ENCODE measurements at places on chromosomes 11 and 22.
A peak's percentile ranks its signal among the peaks of the same experiment; 100 is the strongest.

DNA sequence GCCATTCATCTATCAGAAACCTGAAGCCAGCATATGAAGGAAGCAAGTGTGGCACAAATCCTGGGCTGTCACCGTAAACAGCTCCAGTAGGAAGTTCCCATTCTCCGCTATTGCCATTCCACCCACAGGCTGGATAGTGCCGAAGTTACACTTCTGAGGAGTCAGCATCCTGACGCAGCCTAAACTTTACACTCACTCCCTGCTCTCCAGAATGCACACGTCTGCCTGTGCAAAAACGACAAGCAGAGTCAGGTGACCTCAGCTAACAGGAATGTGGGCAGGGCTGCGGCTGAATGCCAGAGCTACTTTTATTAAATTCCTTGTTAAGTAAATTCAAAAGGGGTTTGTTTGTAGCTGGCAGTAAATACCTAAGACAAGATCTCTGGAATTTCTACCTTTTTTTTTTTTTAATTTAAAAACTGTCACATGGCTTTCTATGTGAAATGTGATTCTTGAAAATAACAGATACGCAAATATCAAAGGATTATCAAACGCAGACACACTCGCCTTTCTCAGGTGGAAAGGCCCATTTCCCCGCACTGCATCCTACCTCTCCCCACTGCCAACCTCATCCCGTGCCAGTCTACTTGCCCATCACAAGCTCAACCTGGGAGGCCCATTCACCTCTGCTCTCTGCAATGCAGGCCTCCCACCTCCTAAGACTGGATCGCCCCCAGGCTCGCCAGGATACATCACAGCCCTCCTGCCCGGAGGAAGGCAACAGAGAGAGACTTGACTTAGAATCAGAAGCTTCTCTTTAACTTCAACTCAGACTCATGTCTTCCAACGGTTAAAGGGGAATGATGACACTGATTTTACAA, 33.5 kb downstream of the NFRKB start:
- no peak for DNase-seq

DNA sequence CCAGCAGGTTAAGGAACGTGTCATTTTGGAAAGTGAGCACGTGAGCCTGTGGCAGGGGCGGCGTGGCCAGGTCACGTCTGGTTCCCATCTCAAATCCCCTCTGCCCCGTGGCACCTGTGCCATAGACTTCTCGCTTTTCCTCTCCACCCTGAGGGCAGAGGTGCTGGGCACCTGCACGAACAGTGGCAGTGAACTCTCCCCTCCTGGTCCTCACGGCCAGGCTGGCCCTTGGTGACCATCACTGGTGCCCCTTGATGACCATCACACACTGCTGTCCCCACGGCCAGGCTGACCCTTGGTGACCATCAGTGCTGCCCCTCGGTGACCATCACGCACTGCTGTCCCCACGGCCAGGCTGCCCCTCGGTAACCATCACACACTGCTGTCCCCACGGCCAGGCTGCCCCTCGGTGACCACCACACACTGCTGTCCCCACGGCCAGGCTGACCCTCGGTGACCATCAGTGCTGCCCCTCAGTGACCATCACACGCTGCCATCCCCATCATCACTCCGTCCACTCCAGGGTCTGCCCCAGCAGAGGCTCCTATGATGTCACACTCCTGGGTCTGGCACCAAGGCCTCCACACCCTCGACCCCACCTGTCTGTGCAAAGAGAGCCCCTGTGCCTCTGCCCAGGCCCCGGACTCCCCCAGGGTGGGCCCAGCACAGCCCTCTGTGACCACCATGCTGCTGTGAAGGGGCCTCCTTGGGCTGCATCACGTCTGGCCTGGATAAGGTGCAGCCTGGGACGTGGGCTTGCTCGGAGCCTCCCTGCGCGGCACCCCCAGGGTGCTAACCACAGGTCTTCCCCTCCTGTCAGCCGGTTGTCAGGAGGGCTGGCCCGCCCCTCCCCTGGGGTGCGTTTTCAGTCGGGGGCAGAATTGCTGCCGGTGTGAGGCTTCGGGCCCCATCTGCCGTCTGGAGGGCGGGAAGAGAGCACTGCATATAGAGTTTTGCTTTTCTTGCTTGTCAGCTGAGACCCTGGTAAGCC, 738.6 kb downstream of the BRD1 start:
- DNase-seq: no peak

GRCh38 chr11:122723576-122723975, 68.1 kb downstream of the UBASH3B start:
- peak; percentile 54 for DNase-seq

DNA sequence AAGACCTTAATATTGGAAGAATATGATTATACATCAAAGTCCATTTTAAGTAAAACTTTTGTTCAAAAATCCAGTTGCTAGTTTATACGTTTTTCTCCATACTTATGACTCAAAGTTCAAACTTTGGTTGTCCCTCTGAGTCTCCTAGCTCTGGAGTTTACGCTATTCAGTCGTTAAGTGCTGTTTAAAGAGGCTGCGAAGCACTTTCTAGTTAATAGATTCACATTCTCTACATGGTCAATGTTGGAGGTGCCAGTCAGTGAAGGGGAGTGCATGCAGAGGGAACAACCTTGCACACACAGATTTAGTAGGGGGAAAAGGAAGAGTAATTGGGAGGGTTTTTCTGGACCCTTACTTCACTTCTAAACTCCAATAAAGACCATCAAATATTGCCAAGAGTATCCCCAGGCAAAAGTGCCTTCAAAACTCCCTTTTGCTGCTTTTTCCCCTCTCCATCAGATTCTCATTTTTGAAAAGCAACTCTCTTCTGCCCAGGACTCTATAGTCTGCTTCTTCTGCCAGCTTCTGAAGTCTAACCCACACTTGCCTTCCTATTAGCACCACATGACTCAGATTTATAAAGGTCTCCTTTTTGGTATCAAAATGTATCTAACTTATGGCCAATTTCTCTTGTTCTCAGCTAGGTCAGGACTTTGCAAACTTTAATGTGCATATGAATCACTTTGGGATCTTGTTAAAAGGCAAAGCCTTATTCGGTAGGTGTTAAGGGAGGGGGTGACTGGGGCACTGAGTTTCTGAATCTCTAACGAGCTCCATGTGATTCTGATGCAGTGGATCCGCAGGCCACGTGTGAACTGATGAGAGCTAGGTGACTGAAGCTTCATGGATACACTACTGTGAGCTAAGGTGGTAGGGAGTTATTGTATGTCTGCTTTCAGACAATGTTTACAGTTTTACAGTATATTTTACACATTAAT, 96.2 kb upstream of the MTMR2 start:
- DNase-seq: no peak

DNA sequence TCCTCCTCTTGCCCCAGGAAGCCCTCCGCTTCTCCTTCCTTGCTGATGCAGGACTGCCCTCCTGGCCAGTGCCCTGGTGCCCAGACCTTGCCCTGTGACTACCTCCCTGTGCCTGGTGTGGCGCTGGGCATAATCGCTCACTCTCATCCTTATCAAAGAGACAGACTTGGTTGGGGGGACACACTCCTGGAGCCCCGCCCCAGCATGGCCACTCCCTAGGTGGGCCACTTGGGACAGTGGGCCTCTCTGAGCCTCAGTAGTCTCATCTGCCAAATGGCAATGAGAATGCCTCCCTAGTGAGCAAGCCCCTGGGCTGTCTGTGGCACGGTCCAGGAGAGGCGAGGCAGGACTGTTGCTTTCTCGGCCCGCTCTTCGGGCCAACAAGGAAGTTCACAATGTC, 72.7 kb upstream of the TSPAN18 start:
- DNase-seq: no peak

GRCh38 chr11:13388741-13389140, 74.3 kb downstream of the BTBD10 start:
- DNase-seq: no peak

DNA sequence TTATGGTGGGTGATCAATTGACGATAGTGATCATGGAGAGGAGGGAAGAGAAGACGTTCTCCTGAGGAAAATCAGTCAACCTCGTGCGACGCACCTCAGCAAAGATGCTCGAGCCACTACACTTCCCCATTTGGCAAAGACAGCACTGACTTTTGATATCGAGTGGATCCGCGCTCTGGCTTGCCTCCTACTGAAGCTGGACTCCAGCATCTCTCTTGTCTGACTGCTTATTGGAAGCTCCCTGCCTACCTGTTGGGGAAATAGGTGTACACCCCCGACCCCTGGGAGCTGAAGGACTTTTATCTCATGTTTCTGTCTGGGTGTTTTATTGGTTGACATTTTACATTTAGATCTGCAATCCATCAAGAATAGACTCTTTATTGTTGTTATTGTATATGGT, 476.8 kb upstream of the B3GAT1 start:
- DNase-seq: no peak

DNA sequence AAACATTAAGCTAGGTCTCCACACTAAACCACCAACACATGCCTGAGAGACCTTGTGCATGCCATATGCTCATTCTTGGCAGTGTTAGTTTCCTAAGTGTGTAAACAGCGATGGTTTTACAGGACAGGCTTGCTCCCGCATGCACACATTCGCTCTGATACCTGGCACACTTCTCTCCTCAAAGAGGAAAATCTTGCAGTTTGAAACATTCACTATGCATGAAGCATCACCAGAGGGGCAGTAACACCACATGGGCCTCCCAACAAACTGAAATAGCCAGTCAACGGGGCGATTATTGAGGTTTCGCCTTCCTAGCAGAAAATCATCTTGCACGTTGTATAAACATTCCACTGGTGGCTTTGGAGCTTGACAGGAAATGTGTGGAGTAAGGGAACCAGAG, 52.6 kb downstream of the ABTB2 start:
- no peak for DNase-seq

GRCh38 chr11:75208446-75208845, 32.1 kb upstream of the TPBGL start:
- DNase-seq: no peak

DNA sequence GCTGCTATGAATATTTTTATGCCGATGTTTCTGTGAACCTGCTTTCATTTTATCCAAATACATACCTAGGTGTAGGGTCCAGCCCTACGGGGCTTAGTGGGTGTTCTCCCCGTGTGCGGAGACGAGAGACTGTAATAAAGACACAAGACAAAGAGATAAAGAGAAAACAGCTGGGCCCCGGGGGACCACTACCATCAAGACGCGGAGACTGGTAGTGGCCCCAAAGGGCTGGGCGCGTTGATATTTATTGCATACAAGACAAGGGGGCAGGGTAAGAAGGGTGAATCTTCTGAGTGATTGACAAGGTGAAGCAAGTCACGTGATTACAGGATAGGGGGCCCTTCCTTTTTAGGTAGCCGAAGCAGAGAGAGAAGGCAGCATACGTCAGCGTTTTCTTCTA, 920.1 kb downstream of the BRD1 start:
- DNase-seq: no peak

GRCh38 chr11:1656670-1657069, 27.1 kb downstream of the KRTAP5-5 start:
- no peak for DNase-seq

GRCh38 chr22:45526281-45526680, 23.6 kb downstream of the FBLN1 start:
- no peak for DNase-seq

- DNase-seq: no peak
Measured at GRCh38 chr11:94638902-94639373, 71.8 kb downstream of the PIWIL4 start.

DNA sequence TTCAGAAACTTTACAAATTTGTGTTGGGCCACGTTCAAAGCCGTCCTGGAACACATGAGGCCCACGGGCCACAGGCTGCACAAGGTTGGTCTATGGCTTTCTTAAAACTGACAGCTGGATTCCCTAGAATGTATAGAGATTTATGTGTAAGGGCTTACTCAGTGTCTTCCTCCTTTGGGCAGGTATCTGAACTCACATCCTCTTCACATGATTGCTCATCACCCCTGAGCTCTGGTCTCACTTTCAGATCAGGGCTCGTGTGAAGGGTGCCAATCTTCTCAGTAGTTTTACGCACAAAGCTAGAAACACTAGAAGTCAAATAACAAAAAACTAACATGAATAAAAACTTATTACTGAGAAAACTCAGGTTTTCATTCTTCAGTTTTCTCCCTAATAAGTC, 27.1 kb downstream of the HPS5 start:
- DNase-seq: no peak

- peak; percentile 61 for DNase-seq
Measured at GRCh38 chr11:124746621-124747243, 5.3 kb downstream of the VSIG2 start.

All from stimulated activated CD4-positive, alpha-beta T cell treated with anti-CD3 and anti-CD28 coated beads, Interleukin-12 subunit alpha, Interleukin-12 subunit beta, amount 100 ng/mL, for 48 hours (primary cell).